Activated naive CD4-positive, alpha-beta T cell treated with anti-CD3 and anti-CD28 coated beads, Interleukin-2, amount 50 U/mL, for 72 hours (primary cell): ENCODE measurements at places on chromosomes 5 and 9. TPM values are rescaled to one million over a fixed set of nuclear protein-coding genes. Genes with fewer than 3 reads are reported as not detected.

GRCh38 chr9:90868555-90868954, 66.9 kb downstream of the SYK start:
- no peak for DNase-seq

- DNase-seq: no peak
Observed at GRCh38 chr5:76724871-76725270, 8.9 kb downstream of the F2R start.

DNA sequence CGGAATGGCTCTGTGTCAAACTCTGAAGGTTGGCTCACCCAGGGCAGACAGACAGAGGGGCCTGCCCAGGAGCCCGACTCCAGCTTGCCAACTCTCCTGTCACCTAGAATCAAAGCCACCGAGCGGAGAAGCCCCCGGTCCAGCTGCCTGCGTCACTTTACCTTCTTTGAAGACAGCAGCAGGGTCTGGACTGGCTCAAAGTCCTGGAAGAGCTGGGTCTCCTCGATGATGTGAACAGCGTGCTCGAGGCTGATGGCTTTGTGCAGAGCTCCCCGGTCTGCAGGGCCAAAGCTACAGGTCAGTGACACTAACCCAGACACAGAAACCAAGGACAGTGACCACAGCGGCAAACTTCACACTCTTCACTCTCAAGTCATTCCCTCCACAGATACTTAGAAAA, 67.9 kb downstream of the SECISBP2 start:
- DNase-seq: no peak

- peak; percentile 45 for DNase-seq
Observed at GRCh38 chr5:91225848-91226686, 157.1 kb downstream of the ARRDC3 start.

DNA sequence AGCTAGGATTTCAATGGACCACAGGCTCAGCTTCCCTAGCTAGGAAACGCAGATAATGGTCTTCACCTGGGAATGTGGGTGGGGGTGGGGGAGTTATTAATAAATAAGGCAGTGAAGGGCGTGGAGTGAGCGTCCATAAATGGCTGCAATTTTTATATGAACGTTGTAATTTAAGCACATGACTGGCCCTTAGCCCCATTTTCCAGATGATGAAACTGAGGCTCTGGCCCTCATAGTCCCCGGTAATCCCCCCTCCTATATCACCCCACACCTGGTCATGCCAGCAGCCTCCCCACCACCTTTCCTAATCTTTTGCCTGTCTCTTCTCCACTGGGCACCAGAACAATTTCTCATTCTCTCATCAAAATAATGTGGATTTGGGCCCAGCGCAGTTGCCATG, 61.9 kb upstream of the LMX1B start:
- no peak for DNase-seq

DNA sequence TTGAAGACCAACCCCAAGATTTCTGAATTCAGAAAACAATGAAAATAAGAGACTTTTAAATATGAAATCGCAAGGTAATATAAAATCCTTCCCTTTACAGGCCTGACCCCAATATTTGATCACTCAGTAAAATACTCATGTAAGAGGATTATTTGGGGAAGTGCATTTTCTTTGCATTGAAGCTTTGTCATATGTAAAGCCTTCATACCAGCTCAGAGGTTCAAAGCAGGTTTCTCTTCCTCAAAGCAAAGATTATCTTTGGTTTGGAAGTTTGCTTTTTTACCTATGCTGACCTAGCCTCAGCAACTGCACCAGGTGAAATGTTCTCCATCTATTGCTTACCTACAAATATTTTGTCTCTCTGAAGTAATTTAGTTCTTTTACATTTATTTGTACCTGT, 106.5 kb upstream of the PARP8 start:
- no peak for DNase-seq

GRCh38 chr5:132425009-132425937, 55.8 kb downstream of the SLC22A5 start:
- DNase-seq: peak; percentile 68

- DNase-seq: no peak
Observed at GRCh38 chr9:10921671-10922070, 308.9 kb upstream of the PTPRD start.

Gene OR1Q1
- total RNA-seq: 0.35 TPM

DNA sequence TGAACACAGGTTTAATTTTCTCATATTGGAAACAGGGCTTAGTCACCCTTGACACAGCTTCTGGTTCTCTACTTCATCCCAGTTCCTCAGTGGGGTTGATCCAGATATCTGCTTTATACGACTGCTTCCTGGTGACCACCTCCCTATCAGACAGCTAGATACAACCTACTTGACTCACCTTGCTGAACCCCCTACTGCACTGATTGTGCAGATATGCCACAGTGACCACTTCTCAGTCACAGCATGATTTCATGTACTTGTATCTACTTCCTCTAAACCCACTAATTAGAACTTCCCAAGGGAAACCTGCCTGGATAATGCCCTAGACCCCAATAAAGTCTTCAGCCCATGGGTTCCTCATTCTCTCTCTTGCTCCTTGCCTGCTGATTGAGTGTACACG, 18.4 kb upstream of the RFK start:
- no peak for DNase-seq

Gene ENTPD2
- total RNA-seq: not detected

Gene CDH18
- total RNA-seq: not detected

- DNase-seq: no peak
Observed at GRCh38 chr5:130066644-130067043, 162.4 kb downstream of the CHSY3 start.

- DNase-seq: no peak
Observed at GRCh38 chr5:4042311-4042710, 446.7 kb downstream of the IRX1 start.

DNA sequence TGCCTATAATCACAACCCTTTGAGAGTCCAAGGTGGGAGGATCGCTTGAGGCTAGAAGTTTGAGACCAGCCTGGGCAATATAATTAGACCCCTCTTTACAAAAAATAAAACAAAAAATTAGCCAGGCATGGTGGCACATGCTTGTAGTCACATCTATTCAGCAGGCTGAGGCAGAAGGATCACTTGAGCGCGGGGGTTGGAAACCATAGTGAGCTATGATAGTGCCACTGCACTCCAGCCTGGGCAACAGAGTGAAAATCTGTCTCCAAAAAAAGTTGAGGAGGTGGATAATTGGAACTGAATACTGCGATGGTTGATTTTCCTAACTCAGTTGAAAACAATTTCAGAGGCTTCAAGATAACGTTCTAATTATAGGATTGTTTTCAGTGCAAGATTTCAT, 52.6 kb downstream of the EDIL3 start:
- no peak for DNase-seq

Gene SPRY4
- 0.16 TPM for total RNA-seq

Gene C5
- 2.2 TPM for total RNA-seq

GRCh38 chr5:179913461-179913860, 5.8 kb upstream of the TBC1D9B start:
- no peak for DNase-seq

- no peak for DNase-seq
Observed at GRCh38 chr5:141725891-141726290, 43.9 kb upstream of the ARAP3 start.

DNA sequence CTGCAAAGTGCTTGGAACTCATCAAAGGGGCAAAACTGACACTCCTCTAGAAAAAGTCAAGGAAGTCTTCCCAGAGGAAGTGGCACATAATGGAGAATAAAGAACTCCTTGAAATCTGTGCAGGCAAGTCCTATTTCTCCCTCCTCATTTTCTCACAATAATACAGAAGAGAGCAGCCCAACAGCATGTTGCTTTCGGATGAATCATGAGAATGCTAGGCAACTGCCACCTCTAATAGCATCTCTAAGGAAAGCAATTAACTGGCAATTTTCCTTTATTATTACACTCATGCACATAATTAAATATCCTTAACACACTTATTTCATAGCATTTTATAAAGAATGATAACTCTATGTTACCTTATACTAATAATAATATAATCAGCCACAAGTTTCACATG, 122.2 kb upstream of the PTGER4 start:
- DNase-seq: no peak

DNA sequence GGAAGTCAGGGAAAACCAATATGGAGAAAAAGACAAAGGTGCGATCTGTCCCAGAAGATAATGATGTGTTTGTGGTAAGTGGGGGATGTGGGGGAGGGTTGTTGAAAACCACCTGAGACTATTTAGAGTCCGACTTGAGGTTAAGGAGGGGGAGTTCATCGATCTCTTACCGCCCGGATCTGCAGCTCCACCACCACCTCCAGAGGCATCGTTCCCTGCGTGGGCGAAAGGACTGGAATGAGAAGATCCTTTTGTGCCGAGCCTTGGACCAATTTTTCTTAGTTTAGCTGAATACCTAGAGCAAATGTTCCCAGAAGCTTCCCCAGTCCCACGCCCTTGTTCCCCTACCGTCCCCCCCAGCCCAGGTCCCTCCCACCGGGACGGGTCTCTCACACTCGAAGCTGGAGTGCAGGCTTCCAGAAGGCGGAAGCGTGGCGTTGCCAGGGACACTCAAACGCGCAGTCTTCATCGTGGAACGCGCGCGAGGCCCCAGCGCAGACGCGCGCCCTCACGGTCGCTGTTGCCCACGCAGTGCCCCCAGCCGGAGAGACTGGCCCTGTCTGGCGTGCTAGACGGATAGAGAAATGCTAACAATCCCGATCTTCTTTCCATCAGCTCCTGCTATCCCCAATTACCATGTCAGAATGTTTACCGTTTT, at the start of gene SPATA6L:
Gene SPATA6L (minus strand): TSS at position 439 of the 658 bp plus-strand sequence. CDS start 230 bp downstream, at position 209.
- DNase-seq: no peak

DNA sequence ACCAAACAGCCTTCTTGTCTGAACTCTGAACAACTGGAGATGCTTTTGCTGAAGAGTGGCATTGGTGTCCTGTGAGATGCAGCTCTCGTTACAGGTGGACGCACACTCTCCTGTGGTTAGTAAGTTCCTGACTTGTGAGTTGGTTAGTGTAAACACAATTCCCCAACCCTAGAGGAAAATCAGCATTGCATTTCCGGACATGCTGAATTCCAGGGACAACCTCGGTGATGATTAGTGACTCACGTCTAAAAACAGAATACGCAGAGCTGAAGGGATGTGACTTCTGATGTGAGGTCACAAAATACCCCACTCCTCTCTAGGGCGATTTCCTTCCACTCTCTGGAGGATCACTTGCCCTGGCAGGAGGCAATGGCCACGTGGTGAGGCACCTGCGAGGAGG, 5.0 kb downstream of the OR2V2 start:
- no peak for DNase-seq

GRCh38 chr9:94843134-94843533, 116.6 kb downstream of the AOPEP start:
- no peak for DNase-seq

DNA sequence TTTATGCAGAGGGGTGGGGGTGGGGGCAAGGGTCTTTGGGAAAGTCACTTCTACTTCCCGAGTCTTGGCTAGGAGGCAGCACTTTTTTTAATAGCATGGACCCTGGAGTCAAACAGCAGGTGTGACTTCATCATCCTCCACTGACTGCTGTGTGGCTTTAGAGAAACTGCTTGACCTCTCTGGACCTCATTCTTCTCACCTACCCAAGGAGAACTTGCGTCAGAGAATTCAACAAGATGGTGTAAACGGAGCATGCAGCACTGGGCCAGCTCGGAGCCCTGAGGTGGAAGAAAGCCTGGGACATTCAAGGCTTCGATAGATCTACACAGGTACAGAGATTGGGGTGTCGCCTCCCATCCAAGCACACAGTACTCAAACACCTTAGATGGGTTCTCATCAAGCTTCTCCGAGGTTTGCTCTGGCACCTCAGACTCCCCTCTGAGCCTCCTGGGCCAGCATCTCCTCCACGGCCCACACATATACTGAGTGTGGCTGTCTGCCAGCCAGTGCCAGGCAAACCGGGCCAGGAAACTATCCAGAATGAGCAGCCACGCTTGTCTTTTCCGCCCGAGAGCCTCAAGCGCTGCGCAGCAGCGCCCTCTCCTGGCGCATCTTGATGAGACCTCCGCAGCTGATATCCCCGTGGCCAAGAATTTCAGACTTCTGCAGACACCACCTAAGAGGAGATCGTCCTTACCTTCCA, 4.6 kb upstream of the SLC25A48 start:
- DNase-seq: peak; percentile 66

DNA sequence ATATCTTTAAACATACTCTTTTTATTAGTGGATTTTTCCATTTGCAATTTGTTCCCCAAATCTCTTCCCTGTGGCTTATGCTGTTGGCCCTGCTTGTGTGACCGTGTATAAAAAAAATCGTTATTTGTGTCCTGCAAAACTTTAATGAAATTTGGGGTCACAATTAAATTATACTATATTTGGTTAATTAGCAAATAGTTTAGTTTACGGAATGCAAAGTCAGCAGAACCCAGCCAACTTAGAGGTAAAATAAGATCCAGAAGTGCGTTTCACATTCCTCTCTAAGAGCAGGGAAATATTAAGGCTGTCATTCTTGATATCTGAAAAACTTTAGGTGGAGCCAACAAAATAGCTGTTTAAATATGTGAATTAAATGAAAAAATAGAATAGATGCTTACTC, 2023.5 kb upstream of the WWC1 start:
- DNase-seq: no peak

Gene CDO1
- 1.9 TPM for total RNA-seq

DNA sequence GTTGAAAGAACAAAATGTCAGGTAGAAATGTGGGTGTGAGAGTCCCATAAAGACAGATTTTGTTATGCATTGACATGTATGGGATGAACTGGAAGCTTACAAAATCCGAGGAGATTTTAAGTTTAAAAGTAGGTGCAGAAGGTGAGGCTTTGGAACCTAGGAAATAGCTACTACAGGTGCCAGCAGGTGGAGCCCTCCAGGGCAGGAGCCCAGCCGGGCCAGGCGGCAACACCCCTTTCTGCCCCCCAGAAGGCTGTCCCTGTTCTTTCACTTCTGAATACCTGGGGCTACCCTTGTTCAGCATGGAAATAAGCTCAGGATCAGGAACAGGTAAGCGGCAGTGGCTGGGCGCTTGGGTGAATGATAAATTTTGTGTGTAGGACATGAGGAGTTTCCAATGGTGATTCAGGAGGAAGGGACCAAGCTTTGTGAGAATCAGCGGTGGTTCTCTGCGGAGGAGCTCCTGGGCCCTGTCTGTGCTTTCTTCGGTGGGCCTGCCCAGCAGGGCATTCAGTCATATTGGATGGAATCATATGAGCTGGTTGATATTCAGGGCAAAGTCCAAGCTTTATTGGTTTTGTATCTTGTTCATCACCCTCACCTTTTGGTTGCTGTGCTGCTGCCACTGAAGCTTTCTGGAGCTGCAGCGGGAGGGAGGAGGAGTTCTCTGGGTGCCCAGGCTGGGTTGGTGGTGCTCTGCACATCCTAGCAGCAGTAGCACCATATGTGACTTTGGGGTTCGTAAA, 12.3 kb downstream of the PCBD2 start:
- no peak for DNase-seq

Gene HRCT1
- not detected for total RNA-seq

- no peak for DNase-seq
Observed at GRCh38 chr5:38008198-38008597, 168.4 kb upstream of the GDNF start.

Gene PCDHGB4
- total RNA-seq: not detected

GRCh38 chr9:128106940-128107467, 20.5 kb downstream of the PTGES2 start:
- no peak for DNase-seq
